ENCODE measurements at places on chromosomes 1 and 21.

GRCh38 chr1:176225911-176226310, 18.8 kb upstream of the COP1 start:
- no peak for DNase-seq

GRCh38 chr21:37396855-37397254, 30.3 kb downstream of the DYRK1A start:
- no peak for DNase-seq

DNA sequence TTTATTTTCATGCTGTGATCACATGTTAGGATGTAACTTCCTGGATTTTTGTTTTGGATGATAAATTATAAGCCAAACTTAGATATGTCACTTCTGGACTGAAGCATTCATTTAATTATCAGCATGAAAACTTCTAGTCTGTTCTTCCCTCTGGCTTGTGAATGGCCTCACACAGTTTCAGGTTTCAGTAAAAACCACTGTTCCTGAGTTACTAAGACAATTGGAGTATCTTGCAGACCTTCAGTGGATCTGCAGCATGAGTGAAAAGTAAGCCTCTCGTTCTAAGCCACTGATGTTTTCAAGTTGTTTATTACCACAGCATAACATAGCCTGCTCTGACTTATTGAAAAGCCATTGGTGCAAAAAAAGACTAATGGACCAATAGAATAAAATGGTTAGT, 55.3 kb upstream of the RGS21 start:
- DNase-seq: no peak

DNA sequence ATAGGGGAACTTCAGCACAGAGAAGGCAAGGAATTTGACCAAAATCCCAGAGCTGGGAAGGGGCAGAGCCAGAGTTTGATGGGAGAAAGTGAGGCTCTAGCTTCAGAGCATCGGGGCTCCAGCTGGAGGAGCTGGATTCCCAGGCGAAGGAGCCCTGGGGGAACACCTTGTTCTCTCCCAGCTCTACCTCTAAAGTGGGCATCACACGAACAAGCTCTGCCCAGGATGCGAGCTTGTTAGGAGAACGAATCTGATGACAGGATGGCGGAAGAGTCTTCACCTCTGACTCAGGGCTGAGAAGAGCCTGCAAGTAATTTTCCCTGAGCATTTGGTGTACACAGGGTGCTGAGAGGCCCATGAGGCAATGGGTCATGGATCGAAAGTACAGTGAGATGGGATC, 22.0 kb downstream of the TNNT2 start:
- DNase-seq: no peak

DNA sequence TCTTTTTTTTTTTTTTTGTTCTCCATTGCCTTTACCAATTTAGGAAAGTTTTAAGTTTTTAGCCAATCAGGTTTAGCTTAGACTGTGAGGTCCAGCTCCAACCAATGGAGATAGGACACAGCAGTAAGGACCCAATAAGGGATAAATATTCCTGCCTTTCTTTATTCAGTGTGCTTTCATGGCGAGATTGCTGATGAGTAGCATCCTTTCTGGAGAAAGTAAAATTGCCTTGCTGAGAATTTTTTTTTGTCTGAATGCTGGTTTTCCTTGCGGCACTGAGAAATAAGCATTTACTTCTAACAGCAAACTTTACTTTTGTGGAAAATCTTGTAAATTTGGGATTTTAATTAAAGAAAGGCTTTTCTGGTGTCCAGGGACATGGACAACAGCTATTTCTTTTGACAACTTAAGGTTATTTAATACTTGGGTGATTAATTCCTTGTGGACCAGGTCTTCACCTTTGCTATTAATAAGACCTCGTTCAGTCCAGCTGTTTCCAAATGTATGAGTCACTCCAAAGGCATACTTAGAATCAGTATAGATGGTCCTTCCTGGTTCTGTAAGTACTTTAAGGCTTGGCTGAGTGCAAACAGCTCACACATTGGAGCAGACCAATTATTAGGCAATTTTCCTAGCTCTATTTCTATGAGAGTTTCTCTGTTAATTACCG, 54.1 kb downstream of the SERINC2 start:
- DNase-seq: no peak

DNA sequence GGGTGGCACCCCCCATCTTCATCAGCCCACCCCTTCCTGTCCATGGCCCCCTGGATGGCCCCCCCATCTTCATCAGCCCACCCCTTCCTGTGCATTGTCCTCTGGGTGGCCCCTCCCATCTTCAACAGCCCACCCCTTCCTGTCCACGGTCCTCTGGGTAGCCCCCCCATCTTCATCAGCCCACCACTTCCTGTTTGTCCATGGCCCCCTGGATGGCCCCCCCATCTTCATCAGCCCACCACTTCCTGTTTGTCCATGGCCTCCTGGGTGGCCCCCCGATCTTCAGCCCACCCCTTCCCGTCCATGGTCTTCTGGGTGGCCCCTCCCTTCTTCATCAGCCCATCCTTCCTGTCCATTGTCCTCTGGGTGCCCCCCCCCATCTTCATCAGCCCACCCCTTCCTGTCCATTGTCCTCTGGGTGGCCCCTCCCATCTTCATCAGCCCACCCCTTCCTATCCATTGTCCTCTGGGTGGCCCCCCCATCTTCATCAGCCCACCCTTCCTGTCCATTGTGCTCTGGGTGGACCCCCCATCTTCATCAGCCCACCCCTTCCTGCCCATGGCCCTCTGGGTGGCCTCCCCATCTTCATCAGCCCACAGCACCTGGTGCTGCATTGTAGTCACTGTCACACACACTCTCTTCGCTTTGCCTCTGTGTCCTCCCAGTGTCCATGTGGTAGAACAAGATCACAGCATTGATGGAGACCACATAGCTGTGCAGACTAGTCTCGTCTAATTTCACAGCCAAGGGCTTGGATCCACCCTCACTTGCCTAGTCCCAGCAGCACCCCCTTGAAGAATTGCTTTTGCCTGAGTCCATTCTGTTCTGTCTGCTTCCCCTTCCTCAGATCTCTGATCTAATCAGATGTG, 95.9 kb downstream of the PCBP3 start:
- DNase-seq: no peak

DNA sequence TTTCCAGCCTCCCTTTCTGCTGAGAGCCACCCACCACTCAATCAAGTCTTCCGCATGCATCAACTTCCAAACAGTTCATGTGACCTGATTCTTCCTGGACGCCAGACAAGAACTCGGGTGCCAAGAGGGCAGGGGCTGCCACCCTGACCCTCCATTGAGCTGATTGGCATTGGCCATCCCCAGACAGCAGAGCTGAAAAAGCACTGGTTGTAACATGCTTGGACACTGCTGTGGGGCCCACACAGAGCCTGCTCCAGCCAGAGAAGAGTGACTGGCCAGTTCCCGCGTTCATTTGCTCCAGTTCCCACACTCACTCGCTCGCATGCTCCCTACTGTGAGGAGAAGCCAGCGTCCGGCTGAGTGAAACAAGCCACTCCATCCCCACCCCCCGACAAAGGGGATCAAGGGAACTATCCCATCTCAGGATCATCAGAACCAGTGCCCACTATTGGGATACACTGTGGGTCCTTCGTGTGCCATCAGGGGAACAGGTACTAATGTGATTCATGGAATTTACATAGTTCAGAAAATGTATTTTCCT, 420.3 kb downstream of the NPHP4 start:
- DNase-seq: no peak

- DNase-seq: no peak
Measured at GRCh38 chr1:248752161-248753028, 3.2 kb downstream of the LYPD8 start.

GRCh38 chr1:156194300-156194652, 372 bp downstream of the SLC25A44 start:
- DNase-seq: no peak

DNA sequence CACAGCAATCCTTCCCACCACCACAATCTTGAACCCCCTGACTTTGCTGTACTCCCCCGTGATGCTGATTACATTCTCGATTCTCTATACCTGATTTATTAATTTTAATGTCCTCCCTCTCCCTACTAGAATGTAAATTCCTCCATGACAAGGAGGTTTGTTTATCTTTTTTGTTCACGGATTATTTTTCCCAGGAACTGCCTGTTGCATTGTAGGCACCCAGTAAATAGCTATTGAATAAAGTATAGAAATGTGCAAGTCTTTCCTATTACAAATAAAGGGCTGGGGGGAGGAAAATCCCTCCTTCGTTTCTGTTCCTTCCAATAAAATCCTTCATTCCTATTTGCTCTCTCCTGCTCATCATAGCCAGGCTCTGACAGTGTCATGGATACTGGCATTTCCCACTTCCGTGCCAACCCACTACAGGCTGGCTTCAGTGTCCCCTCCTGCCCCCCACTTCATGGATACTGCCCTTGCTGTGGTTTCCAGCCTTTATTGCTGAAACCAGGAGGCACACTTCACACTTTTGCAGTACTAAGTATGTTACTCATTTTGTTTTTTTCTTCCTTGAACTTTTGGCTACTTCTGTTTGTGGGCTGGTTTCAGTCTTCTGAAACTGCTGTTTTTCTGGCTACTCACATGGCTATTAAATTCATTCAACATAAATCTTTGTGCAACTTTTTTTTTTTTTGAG, 7.5 kb downstream of the KIF1B start:
- DNase-seq: no peak

DNA sequence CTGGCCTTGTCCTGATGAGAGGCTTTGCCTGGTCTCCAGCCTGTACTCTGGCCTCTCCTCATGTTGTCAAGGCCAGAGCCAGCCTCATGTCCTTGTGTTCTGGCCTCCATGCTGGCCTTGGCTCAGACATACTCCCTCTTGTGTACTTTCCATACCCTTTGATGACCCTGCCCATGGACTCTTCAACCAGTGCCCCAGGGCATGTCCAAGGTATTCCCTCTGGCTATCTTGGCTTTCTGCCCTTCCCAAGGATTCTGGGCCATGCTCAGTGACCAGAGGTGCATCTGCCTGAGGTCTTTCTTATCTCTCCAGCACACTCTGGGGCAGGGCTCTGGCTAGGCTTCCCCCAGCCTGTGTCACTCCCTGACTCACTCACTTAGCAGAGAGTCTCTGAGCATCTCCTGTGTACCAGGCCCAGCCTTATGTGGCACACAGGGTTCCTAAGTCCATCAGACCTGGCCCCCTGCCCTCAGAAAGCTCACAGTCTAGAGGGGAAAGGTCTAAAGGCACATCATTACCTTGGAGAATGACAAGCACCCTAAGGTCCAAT, 141.4 kb upstream of the GRIK3 start:
- no peak for DNase-seq

Data from muscle of arm (tissue), 14 donors.